ENCODE measurements at places on chromosomes 2 and 18.

GRCh38 chr2:1546023-1546591 is 132.8 kb downstream of the TPO start:
- no peak for DNase-seq

GRCh38 chr2:120770176-120770575 is 34.5 kb downstream of the GLI2 start:
- DNase-seq = no peak

DNA sequence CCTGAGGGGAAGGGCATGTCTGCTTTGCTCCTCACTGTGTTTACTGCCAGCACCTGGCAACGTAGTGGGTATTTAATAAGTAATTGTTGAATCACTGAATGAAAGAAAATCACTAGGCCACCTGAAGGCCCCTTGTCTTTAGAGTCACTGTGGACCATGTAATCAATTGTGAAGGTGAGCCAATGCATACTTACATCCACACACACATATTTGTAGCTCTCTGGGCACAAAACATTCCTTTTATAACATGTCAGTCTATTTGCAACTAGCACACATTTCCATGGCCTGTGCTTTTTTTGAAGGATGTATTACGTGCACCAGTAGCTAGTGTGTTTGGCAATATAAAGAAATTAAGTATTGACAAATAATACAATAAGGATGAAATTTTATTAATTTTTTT is 11.2 kb downstream of the ATP8B1 start:
- DNase-seq = no peak

DNA sequence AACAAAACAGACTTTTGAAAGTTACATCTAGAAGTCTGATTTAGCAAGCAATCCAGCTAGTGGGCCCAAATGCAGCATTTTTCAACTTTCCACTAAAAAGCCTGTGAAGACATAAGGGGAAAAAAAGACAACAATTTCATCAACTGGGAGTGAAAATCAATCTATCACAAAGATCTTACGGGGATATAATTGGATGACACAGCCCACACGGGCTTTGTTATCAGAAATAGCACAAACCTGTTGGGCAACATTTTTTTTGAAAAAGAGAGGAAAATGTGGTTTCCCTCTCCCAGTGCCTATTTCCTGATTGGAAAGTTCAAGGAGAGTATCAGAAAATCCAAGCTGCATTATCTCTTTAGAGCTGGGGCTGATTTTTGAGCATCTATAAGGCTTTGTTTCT is 132.7 kb downstream of the EVA1A start:
- no peak for DNase-seq

DNA sequence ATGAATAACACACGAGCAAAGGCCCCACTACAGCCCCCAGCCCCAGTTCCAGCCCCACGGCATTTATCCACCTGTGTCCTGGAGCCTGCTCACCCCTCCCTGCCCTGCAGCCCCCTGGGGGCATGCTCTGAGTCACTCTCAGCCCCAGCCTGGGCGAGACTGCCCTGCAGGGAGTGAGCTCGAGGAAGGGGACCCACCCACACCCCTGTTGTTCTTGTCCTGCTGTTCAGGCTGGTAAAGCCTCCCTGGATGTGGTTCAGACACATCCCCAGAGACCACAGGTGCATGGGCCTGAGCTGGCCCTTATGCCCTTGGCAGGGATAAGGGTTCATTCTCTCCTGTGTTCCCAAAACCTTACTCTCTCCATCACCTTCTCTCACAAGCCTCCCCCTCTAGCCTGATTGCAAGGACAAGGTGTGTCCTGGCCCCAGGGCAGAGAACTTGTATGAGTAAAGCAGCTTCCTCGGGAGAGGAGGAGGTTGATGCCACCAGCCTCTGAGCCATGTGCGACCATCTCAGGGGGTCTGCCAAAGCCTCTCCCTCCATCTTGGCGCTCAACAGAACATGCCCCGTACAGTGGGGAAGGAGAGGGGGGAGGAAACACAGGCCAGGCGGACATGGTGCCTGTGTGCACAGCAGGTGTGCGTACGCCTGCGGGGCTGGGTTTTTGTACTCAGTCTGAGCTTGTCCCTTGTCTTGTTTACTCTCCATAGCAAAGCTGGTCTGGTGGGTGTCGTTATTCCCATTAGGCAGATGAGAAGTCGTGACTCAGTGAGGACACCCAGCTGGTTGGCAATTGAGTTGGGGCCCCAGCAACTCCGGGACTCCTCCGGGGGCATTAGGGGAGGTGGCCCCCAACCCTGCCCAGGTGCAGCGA is 64.4 kb downstream of the CIB4 start:
- no peak for DNase-seq

GRCh38 chr2:60536746-60537145 is 16.7 kb downstream of the BCL11A start:
- no peak for DNase-seq

GRCh38 chr2:143329288-143329687 is 200.1 kb downstream of the ARHGAP15 start:
- no peak for DNase-seq

DNA sequence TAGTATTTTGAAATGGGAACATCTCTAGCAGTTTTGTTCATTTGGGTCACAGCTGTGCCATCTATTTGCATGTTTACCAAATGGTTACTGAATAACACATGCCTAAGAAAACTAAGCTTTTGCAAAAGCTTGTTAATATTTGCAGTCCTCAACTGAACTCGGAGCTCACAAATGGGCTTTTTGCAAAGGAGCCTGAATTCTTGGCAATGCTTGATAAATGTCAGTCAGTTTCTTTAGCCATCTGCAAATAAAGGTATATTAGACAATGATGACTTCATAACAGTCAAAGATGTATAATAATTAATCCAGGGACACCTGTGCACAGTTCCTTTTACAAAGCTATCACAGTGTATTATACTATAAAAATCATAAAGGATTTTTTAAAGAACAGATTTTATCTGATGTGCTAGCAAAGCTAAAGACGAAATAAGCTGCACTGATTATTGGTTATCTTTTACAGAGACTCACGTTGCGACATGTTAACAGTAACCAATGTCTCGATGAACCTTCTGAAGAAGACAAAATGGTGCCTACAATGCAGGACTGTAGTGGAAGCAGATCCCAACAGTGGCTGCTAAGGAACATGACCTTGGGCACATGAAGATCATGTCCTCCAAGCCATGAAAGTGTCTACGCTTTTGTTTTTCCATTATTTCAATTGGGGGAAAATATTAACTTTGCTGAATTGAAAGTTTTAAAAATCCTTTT is 248.4 kb upstream of the KCNJ3 start:
- no peak for DNase-seq

Data from cerebellar nuclear complex (tissue), 1 donor.